ENCODE measurements at places on chromosomes 3 and 15. TPM values are rescaled to one million over a fixed set of nuclear protein-coding genes. Genes with fewer than 3 reads are reported as not detected.

KY gene
- total RNA-seq: not detected

OSTN gene
- not detected for total RNA-seq

DBR1 gene
- total RNA-seq: 11.9 TPM

PAQR9 gene
- total RNA-seq: not detected

KBTBD13 gene
- not detected for total RNA-seq

GPR171 gene
- total RNA-seq: not detected

PYGO1 gene
- total RNA-seq: 0.49 TPM

RTP3 gene
- not detected for total RNA-seq

ACKR2 gene
- total RNA-seq: 0.92 TPM

AMOTL2 gene
- 65.5 TPM for total RNA-seq

RBM15B gene
- total RNA-seq: 24.3 TPM

RBP2 gene
- not detected for total RNA-seq

NUSAP1 gene
- total RNA-seq: 56.6 TPM

LRRN1 gene
- total RNA-seq: 2.3 TPM

HESX1 gene
- not detected for total RNA-seq

SLC2A2 gene
- total RNA-seq: not detected

HTR3E gene
- total RNA-seq: not detected

Data from airway epithelial cell (primary cell).